NB4 (cell line): ENCODE measurements at places on chromosomes 5 and 9.

GRCh38 chr5:69032009-69032408, 61.8 kb upstream of the SLC30A5 start:
- DNase-seq = peak; percentile 26

DNA sequence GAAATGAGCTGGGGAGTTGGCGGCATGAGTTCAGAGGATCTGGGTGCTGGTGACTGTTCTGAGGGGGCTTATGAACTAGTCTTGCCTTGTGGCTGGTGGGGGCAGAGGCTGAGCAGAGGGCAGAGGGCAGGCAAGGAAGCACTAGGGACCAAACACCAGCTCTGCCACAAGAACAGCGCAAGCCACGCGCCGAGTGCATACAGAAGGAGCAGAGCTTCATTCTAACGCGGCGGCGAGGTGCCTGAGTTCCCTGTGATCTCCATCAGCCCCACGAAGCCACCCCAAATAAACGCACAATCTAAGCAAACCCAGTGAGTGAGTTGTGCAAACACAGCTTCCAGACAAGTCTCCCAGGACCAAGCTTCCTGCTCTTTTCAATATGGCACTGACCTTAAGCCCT, 110.6 kb upstream of the ALDH1B1 start:
- DNase-seq = no peak

DNA sequence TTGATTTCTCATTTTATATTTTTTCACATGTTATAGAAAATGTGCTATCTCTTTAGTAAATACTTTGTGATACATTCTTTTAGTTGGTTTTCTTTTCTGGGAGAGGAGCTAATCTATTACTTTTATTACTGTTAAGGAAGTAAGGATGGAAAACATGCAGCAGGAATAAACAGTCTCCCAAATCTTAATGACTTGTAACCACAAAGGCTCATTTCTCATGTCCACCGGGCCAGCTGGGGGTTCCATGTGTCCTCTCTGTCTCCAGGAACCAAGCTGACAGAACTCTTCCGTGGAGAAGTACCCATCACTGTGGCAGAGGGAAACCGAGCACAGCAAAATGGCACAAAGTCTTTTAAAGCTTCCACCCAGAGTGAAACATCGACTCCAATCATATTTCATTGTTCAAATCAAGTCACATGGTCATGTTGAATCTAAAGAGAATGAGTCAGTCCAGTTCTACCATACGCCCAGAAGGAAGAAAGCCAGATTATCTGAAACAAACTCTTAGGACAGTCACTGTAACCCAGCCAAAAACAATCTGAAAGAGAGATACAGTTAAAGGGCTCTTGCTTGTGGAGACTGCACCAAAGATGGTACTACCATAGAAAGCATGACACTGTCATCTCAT, 97.1 kb upstream of the CDH6 start:
- DNase-seq = no peak

DNA sequence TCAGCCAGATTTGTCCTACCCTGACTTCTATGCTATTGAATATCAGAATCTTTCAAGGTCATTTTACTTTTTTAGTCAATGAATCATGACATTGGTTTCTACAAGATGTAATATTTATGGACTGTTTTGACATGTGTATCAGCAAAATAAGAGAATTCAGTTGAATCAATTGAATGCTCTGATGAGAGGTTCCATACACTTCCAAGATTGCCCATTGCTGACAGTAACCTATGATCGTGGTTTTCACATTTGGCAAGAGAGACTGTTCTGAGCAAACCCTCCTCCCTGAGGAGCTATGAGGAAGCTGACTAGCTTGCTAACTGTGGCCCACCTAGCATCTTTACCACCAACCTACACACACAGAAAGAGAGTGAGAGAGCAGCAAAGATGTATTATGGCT, 56.7 kb upstream of the FST start:
- DNase-seq = peak; percentile 2

DNA sequence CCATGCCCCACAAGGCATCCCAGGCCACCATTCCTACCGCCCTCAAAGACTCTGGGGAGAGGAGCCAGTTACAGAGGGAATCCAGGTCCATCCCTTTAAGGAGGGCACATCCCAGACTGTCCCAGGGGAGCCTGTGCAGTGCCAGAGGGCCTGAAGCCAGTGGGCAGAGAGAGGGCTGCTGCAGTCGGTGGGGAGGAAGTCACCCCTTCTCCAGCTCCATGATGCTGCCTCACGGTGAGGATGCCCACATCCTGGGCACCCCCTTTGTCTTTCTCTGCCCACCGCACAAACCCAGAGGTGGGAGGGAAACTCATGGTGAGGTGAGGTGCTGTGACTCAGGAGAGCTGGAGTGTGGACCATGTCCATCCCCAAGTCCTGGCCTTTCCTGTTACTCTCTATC, 26.2 kb upstream of the ANKRD33B start:
- DNase-seq = no peak

DNA sequence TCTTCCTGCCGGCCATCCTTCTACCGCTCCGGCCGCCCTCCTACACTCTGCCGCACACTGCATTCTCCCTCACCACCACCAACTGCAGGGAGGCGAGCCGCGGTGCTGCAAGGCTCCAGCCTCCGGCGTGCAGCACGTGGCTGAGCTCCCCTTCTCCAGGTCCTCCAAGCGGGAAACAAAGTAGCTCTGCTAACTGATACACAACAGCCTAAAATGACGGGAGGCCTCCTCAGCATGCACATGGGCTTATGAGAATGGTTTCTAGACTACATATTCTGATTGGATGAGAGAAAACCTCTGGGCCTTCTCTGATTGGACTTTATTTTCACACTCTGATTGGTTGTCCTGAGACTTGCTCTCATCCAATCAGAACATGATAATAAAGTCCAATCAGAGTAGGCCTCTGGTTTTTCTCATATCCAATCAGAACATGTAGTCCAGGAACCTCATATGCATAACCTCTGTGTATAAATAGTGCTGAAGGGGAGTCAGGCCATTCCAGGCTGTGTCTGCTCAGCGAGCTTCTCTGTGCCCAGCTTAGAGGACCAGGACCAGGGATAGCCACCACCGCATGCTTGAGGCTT, 27.0 kb upstream of the ZNF354B start:
- no peak for DNase-seq

DNA sequence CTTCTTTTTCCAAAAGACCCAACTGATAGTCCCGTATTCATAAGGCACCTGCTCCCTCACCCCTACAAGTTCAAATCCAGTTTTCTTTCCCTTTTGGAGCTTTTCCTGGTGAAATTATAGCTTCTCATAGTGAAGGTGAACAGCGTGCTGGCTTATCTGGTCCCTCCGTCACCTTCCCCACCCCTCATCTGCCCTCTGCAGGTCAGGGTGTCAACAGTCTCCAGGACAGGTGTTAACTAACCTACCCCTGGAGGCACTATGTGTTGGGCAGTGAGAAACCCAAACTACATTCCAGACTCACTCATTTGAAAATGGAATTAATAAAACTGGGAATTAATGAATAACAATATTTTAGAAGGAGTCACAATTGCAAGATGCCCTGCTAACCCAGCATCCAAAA, 109.0 kb upstream of the TAS2R1 start:
- no peak for DNase-seq

DNA sequence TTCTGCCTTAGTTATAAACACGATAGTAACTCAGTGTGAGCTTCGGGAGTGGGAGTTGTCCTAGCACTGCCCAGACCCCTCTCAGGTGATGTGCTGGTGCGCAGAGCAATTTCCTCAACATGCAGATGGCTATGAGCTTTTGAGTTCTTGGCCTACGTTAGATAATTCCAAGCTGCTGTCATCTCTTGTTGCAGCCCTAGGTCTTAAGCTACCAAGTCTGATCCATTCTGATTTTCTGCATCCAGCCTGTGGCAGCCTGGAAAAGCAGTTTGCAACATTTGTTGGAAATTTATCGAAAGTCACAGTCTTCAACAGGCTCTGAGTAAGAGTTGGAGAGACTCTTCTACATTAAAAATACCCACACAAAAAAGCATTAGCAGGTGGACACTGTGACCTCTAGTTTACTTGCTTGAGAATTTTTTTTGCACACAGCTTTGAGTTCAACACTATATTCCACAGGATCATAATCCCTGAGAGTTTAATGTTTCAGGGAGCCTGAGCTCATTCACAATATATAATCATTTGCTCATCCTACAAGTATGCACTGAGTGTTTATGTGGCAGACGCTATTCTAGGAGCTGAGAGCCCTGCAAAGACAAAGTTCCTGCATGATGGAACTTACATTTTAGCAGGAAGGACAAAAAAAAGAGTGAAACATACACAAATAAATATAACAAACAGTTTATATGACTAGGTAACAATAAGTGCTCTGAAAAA, 91.6 kb downstream of the UBE2QL1 start:
- DNase-seq = no peak

DNA sequence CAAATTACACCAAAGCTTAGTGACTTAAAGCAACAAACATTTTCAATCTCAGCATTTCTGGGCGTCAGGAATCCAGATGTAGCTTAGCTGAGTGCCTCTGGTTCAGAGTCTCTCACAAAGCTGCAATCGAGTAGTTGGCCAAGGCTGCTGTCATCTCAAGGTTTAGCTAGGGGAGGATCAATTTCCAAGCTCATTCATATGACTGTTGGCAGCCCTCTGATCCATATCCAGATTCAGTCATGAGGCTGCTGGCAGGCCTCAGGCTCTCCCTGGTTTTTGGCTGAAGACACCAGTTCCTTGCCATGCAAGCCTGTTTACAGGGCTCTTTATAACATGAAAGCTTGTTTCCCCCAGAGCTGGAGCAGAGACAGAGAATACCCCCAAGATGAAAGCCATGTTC, 419.5 kb upstream of the TLE4 start:
- no peak for DNase-seq

DNA sequence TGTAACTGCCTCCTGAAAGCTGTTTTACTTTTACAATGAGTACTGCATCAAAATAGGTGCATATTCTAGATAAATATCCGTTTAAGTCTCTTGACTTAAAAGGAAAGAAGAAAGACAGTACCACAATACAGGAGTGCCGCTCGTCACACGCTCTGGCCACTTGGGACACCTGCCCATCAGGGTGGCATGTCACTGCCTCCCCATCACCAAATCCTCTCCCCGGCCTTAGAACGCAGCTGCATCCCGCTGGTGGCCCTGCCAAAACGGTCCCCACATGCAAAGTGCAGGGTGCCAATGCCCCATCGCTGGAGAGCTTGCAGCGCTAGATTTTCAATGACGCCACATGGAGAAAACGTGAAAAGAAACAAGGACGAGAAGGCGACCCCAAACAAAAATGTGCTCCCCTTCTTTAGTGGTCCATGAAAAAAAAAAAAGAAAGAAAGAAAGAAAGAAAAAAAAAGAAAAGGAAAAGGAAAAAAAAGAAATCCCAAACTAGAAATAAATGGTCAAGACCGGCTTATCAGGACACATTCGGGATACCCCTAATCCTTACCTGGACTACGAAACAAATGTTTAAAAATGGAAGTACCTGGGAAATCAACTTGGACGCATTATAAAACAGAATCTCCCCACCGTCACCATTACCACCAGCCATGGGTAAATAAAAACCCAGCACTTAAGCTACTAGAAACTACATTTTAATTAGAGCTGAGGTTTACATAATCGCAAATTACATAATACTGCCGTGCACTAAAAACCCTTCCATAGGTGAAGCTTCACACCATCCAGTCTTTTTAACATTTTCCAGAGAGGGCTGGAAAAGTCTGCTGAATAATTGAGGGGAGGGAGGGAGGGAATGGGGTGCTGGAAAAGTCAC, 1.0 kb downstream of the ANKH start:
- DNase-seq = peak; percentile 46
